CD4-positive, alpha-beta T cell (primary cell): ENCODE measurements at places on chromosomes 3 and 15.

- no peak for DNase-seq
Measured at GRCh38 chr15:70061696-70062270, 35.9 kb downstream of the TLE3 start.

DNA sequence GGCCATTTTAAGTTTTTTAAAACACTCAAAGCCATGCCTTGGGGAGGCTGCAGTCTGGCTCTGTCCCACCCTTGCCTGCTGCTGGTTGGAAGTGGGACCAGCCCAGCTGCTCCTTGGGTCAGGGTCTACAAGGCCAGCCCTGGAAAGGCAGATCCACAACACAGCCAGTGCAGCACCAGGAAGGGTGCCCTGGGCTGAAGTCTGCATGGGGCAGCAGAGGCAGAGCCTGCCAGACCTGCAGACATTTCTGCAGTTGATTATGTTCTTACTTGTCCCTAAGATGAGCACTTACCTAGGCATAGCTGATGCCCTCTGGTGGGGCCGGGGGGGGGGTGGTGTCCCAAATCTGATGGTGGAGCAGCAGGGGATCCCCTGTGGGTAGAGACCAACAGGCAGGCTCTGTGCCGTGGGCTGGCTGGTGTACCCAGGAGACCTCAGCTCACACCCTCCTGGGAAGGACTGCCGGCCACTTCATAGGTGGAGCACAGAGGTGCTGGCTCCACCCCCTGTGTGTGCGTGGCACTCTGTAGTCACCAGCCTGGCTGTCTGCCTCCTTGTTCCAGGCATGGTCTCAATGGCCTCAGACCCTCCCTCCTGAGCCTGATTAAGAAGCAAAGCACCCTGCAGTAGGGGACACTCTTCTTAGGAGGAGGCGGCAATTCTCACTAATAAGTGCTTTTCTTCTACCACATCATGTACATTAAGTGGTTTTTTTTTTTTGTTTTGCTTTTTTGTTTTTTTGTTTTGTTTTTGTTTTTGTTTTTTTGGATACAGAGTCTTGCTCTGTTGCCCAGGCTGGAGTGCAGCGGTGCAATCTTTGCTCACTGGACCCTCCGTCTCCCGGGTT lies 97.4 kb upstream of the KLF13 start:
- no peak for DNase-seq

DNA sequence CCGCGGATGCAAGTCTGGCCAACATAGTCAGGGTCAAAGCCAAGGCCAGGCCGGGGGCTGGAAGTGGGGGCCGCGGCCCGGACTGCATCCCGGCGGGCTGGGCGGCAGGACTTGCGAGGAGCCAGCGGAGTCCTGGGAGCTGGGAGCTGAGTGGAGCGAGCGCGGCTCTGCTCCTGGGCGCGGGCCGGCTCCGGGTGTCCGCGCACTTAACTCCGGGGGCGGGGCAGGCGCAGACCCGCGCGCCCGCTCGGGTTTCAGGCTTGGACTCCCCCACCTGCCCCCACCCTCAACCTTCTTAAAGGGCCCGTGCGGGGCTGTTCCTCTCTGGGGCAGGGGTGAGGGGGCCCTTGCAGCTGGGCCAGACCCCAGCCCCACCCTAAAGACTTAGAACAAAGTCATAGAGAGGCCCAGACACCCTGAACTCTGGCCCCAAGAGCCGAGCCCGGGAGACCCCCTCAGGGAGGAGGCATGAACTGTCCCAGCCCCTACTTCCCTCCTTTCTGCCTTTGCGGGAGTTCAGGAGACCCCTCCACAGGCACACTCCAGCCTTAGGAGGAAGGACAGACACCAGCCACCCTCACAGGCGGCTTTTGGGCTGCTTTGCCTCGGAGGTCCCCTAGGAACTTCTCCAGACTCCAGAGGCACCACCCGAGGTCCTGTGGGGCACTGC lies at the start of gene CSPG4:
TSS of gene CSPG4 (minus strand) at position 181 of the 670 bp plus-strand sequence. CDS start at position 88, 93 bp downstream.
- DNase-seq, result no peak

- DNase-seq, result no peak
Measured at GRCh38 chr3:100782348-100782747, 73.1 kb downstream of the TFG start.

DNA sequence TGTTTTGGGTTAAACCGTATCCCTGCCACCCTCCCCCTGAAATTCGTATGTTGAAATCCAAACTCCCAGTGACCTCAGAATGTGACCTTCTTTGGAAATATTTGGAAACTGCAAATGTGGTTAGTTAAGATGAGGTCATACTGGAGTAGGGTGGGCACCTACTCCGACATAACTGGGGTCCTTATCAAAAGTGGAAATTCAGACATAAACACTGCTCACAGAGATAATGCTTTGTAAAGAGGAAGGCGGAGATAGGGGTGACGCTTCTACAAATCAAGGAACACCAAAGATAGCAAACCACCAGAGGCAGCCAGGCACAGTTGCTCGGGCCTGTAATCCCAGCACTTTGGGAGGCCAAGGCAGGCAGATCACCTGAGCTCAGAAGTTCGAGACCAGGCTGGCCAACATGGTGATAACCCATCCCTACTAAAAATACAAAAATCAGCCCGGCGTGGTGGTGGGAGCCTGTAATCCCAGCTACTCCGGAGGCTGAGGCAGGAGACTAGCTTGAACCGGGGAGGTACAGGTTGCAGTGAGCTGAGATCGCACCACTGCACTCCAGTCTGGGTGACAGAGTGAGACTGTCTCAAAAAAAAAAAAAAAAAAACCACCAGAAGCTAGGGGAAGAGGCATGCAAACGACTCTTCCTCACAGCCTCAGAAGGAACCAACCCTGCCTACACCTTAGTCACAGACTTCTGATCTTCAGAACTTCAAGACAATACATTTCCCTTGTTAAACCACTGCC lies 51.1 kb upstream of the CHD2 start:
- DNase-seq, result peak; percentile 75

DNA sequence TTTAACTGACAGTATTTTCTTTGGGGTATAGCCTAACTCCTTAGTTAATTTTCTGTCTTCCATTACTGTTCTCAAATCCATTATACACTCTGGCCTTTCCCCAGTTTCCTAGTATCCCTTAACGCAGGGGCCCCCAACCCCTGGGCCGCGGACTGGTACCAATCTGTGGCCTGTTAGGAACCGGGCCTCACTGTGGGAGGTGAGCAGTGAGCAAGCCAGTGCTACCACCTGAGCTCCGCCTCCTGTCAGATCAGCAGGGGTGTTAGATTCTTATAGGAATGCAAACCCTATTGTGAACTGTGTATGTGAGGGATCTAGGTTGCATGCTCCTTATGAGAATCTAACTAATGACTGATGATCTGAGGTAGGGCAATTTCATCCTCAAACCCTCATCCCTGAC lies 75.1 kb downstream of the DOCK3 start:
- DNase-seq, result no peak

DNA sequence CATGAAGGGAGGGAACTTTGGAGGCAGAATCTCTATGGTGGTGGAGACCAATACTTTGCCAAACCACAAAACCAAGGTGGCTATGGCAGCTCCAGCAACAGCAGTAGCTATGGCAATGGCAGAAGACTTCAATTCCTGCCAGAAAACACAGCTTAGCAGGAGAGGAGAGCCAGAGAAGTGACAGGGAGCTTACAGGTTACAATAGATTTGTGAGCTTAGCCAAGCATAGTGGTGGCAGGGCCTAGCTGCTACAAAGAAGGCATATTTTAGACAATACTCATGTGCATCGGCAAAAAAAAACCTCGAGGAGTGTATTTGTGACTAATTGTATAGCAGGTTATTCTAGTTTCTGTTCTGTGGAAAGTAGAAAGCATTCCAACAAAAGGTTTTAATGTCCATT lies 6.4 kb upstream of the CSTA start:
- no peak for DNase-seq

DNA sequence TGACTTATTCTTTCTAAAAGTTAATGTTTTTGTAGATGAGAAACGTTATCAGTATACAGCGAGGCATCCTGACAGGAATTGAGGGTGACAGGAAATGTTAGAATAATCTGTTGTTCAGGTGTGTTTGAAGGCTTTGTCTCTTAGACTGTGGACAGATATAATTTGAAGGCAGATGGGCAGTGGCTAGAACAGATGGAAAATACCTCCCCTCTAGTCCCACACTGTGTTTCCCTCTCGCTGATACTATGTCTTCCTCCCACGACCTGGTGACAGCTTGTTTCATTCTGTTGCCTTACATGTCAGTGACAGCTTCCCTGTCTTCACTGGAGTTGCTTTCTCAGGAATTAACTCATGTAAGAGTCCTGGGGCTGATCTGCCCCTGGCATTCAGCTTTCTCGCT lies 125.3 kb downstream of the MYRIP start:
- DNase-seq, result no peak

GRCh38 chr3:136602818-136603217 lies 149.4 kb downstream of the STAG1 start:
- DNase-seq, result no peak

DNA sequence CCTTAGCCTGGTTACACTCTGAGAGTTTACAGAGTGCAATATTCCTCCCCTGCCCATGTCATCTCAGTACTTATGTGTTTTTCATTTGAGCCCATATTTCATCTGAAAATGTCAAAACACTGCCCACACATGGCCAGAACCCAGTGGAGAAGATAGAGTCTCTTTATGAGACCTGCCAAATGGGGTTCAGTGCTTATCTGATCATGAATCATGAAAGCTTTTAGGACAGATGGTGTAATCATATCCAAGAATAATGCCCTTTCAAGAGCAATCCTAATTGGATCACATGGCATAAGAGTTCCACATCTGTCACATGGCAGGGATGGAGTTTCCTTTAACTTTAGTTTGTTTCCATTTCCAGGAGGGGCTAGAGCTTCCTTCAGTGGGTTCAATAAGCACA lies 77.2 kb upstream of the AGBL1 start:
- DNase-seq, result no peak

DNA sequence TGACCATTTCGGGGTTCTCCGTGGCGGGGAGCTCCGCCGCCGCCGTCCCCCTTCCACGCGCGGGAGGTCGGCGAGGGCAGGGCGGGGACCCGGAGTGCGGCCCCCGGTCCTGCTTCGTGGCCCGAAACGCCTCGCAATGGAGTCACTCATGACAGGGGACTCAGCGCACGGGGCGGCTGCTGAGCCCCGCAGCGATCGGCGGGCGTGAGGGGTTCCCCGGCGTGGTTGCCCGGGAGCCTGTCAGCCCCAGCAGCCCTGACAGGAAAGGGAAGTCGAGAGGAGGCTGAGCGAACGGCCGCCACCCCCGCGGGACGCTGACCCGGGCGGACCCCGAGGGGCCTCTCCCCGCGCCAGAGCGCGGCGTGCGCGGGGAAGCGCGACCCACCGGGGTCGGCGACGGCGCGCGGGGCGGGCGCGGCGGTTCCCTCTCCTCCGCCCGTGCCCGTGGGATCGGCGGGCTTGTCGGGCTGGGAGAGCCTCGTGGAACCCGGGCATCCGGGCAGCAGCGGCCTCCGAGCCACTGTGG lies 564 bp upstream of the PIGZ start:
- peak; percentile 39 for DNase-seq

GRCh38 chr3:55716611-55717225 lies 229.6 kb upstream of the WNT5A start:
- DNase-seq, result no peak

- DNase-seq, result no peak
Measured at GRCh38 chr3:128616516-128617269, 33.9 kb downstream of the RPN1 start.

DNA sequence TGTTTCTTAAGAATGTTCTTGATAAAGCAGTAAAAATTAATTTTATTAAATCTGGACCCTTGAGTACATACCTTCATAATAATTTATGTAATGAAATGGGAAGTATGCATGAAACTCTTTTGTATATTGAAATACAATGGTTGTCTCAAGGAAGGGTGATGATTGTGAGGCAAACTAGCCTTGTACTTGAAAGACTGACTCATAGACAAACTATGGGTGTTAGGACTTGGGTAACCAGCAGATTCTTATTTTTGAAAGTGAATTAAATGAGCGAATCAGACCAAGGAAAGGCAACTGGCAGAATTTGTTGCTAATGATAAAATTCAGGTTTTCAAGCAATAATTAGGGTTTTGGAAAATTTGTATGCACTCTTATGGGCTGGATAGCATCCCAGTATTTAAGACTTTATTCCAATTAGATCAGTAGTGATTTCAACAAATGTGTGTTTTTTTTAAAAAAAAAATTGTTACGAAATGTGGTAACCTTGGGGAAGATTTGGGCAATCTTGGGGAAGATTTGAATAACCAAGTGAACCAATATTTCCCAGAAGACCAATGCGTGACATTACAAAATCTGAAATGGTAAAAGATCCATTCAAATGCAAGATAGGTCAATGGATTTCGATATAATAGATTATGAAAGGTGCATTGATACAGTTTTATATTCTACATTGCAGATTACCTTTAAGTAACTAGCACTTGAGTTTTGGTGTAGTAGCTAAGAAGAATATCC lies 42.0 kb downstream of the ATP2C1 start:
- no peak for DNase-seq

GRCh38 chr3:190224863-190225692 lies 97.2 kb downstream of the CLDN1 start:
- no peak for DNase-seq

- no peak for DNase-seq
Measured at GRCh38 chr3:43692085-43692855, 1.5 kb downstream of the ABHD5 start.

- no peak for DNase-seq
Measured at GRCh38 chr3:61668317-61668864, 107.0 kb downstream of the PTPRG start.

GRCh38 chr15:77818484-77819047 lies 185.9 kb upstream of the LINGO1 start:
- no peak for DNase-seq

GRCh38 chr3:46466871-46467403 lies 2.2 kb upstream of the LTF start:
- DNase-seq, result no peak

- DNase-seq, result peak; percentile 54
Measured at GRCh38 chr3:13621381-13622221, 72.7 kb downstream of the FBLN2 start.

GRCh38 chr15:49082960-49083359 lies 36.7 kb upstream of the SECISBP2L start:
- no peak for DNase-seq

DNA sequence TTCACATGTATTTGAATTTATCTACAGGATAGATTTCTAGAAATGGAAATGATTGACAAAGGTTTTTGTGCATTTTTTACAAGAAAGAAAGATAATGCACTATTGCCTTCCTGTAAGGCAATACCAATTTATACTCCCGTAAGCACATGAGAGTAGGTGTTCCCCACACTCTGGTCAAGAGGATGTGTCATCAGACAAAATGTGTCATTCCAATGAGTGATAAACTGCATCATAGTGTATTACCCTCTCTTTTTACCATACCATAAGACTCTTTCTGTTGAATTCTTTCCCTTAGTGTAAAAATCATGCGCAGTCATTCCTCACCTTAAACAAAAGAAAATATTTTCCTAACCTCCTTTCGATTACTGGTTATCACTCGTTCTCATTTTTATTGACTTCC lies 251.0 kb downstream of the ROBO1 start:
- DNase-seq, result no peak

DNA sequence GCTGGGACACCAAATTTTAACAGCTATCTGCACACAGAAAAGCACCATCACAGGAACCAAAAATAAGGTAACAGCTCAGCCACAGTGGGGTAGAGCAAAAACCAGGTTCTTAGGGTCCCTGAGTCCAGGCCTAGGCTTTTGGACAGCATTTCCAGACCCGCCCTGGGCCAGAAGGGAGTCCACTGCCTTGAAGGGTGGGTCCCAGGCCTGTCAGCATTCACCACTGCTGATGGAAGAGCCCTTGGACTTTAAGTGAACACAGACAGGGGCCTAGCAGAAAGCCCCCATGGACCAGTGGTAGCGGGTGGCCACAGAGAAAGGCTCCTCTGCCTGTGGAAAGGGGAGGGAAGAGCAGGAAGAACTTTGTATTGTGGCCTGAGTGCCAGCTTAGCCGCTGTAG lies 56.4 kb downstream of the PLCH1 start:
- DNase-seq, result no peak
